Tongue (tissue), 3 donors: ENCODE measurements at places on chromosomes 2 and 18.

DNA sequence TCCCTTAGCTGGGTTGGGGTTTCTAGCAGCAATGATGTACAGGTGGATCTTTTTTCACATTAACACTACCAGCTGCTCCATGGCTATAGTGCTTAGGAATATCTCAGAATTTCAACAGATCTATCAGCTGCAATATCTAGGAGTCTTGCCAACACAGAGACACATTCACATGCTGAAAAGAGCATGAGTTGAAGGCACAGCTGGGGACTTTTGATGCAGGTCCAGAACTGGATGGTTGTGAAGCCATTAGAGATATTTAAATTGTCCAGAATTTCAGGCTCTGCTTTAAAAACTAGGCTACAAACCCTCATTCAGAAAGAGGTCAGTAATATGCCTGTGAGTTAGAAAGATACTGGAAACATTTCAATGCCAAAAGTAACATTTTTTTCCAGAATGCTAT, 122.2 kb upstream of the CCDC195 start:
- DNase-seq, result peak; percentile 92

- no peak for DNase-seq
These were observed 1287.6 kb upstream of the ZEB2 start for GRCh38 chr2:145807554-145807953.

DNA sequence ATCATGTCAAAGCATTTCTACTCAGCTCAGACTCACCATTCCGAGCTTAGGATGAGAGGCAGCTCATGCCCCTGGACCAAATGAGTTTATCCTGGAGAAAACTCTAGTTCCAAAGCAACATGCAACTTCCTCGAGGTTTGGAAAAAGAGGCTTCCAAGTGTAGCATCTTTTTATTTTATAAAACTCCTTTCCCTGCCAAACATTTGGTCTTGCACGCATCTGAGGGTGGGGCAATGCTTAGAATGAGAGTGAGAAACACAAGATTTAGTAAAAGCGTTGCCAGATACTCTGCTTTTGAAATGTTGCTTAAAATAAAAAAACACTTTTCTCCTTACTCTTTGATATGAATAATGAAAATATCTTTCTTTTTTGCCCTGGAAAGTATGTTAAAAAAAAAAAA, 151.5 kb downstream of the NCKAP5 start:
- peak; percentile 66 for DNase-seq

DNA sequence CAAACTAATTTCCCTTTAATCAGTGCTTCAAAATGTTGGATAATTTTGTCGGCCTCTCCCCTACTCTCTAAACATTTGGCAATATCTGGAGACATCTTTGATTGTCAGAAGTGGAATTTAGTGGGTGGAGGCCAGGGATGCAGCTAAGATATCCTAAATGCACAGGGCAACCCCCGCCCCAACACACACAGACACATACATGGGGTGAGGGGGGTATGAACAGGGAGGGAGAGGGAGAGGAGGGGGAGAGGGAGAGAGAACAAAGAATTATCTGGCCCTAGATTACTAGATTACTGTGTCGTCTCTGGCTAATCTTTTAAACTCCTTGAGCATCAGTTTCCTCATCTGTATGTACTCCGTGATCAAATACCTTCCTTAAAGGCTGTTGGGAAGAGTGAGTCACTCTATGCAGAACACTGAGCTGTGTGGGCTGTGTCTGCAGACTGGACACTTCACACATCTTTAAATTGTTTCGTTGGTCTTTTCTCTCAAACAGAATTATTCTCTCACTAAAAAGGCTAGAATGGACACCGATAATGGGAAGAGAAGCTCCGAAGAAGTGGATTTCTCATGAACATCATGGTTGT, 2.9 kb downstream of the RNF149 start:
- DNase-seq, result no peak

- DNase-seq, result no peak
These were observed 5.3 kb upstream of the PXDN start for GRCh38 chr2:1749489-1750119.

DNA sequence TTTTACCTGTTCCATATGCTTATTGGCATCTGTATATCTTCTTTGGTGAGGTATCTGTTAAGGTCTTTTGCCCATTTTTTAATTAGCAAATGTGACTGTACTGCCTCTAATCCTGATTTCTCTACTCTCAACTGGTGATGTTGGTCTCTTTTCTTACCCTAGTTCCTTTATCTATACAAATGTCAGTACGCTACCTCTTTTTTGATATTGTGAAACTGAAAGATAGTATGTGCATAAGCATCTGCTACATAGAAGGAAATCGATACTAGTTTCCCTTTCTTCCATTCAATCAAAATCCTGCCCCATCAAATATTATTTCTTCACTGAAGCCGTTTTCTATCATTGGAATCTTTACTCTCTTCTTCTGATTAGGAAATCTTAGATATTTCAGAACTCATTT, 194.9 kb upstream of the SPOPL start:
- no peak for DNase-seq

DNA sequence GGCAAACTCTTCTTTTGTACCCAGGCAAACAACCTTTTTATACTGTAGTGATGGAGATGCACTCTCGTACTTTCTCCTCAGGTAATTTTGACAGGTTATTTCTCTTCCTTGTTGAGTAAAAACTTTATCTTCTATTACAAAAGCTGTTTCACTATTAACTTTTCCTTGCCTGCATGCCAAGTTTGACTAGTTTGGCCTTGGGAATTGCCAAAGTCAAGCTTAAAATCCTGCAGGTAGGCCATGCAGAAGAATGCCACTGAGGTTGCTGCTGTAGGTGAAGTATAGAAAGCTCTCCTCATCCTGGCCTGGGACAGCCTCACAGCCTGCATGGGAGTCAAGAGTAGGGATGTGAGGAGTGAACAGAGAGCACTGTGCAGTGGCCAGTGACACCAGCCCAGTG, 1293.5 kb upstream of the CHAC2 start:
- DNase-seq, result no peak

DNA sequence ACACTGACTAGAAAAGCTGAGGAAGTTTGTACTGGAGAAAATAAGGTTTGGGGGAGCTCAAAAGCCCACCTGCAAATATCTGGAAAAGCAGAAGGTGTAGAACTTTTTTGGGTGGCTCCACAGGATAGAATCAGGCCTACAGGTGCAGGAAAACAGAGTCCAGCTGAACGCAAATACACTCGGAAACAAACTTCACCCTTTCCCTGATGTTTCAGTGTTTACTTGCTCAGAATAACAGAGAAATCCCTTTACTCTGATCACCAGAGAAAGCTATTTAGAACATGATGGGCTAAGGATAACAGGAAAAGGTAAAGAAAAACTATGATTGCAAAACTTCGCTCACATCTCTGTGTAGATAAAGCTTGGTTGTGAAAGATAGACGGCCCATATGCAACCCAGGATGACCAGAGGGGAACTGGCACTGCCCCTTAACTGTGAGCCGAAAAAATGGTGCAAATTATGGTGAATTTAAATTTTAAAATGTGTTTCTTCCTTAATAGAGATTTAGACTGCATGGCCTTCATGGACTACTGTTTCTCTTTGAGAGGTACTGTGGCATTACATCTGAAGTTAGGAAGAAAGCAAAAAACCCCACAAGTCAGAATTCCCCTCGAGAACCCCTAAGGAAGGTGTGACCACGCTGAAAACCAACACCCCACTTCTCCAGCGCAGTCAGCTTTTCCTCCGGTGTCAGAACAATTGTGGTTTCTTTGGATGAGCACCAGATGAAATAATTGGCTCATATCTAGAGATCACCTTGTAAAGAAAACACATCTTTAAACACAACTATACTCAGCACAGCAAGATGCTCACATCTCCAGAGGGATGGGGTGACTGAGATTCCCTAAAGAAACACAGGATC, 84.5 kb upstream of the TMEM247 start:
- no peak for DNase-seq

DNA sequence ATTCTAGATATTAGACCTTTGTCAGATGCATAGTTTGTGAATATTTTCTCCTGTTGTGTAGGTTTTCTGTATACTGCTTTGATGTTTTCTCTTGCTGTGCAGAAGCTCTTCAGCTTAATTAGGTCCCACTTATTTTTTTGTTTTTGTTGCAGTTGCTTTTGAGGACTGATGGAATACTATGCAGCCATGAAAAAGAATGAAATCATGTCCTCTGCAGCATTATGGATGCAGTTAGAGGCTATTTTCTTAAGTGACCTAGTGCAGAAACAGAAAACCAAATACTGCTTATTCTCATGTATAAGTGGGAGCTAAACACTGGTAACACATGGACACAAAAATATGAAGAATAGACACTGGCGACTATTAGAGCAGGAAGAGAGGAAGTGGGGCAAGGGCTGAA, 155.0 kb upstream of the HNMT start:
- no peak for DNase-seq

GRCh38 chr2:143300536-143300935, 171.3 kb downstream of the ARHGAP15 start:
- peak; percentile 26 for DNase-seq

GRCh38 chr2:47950340-47951301, 44.3 kb upstream of the FBXO11 start:
- peak; percentile 43 for DNase-seq

GRCh38 chr2:54559006-54559445, 102.9 kb downstream of the SPTBN1 start:
- DNase-seq, result no peak

GRCh38 chr2:204115137-204116056, 178.8 kb downstream of the ICOS start:
- DNase-seq, result peak; percentile 41

DNA sequence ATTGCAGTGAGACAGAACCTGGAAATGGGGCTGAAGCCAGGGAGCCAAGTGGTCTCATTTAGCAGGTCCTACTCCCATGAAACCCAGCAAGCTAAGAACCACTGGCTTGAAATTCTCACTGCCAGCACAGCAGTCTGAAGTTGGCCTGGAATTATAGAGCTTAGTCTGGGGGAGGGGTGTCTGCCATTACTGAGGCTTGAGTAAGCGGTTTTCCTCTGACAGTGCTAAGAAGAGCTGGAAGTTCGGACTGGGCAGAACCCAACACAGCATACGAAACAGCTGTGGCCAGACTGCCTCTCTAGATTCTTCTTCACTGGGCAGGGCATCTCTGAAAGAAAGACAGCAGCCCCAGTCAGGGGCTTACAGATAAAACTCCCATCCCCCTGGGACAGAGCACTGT, 305.7 kb upstream of the SETBP1 start:
- DNase-seq, result no peak

GRCh38 chr18:78643004-78643403, 336.6 kb upstream of the SALL3 start:
- no peak for DNase-seq

GRCh38 chr2:29787473-29788465, 133.6 kb downstream of the ALK start:
- DNase-seq, result no peak
